ENCODE measurements at places on chromosomes 13 and 19. TPM values are rescaled to one million over a fixed set of nuclear protein-coding genes. Genes with fewer than 3 reads are reported as not detected.

Gene DNAAF3
- 0.18 TPM for total RNA-seq

Gene CEACAM3
- not detected for total RNA-seq

Gene TNPO2
- total RNA-seq, result 84.3 TPM

Gene KLK6
- total RNA-seq, result not detected

Gene PEG3
- total RNA-seq, result not detected

Data from T-helper 2 cell treated with Interferon-gamma antibody and Interleukin-4, amounts not matched to agents 100 ng/mL and 5 ng/mL, for 36 hours (primary cell).